ENCODE measurements at places on chromosomes 2 and 18. TPM values are rescaled to one million over a fixed set of nuclear protein-coding genes. Genes with fewer than 3 reads are reported as not detected.

DNA sequence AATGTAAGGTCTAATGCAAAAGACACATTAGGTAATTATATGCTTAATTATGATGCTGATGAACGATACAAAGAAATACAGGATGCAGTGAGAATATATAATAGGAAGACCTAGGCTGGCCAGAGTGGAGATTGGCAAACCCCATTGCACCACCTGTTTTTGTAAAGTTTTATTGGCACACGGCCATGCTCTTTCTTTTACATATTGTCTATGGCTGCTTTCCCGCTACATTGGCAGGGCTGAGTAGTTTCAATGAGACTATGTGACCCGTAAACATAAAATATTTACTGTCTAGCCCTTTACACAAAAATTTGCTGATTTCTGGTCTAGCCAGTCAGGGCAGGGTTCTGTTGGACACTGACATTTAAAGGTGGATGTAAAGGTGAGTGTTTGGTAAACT, 5.4 kb downstream of the SEC11C start:
- H3K27me3 ChIP-seq = no peaks in the 10 kb centered on the region
- no peak overlapping the region for H3K4me3 ChIP-seq
- no peaks in the 10 kb centered on the region for H3K36me3 ChIP-seq
- peaks cover 17% of the 10 kb centered on the region for H3K4me1 ChIP-seq

DNA sequence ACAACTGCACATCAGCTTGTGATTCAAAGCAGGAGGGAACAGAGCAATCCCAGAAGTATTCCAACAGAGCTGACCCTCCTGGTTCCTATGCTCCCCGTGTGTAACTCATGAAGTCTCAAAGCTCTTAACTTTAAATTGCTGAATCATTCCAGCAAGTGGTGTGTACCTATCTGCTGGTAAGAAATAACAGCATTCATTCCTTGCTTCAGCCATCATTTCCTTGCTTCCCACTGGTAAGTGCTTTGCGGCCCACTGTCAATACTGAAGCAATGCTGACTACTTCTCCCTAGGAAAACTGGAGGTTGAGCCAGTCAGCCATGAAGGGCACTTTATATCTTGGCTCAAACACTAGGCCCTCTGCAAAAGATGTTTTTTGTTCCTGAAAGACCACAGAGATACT, 222.4 kb downstream of the EXOC6B start:
- H3K4me1 ChIP-seq = peaks cover 25% of the 10 kb centered on the region
- H3K27ac ChIP-seq = peak overlapping the region; percentile 85
- DNase-seq = no peak

GRCh38 chr18:76051396-76052226, 443.4 kb downstream of the ZNF516 start:
- H3K4me1 ChIP-seq = no peaks in the 10 kb centered on the region
- DNase-seq = no peak
- no peaks in the 10 kb centered on the region for H3K36me3 ChIP-seq

- H3K36me3 ChIP-seq = no peaks in the 10 kb centered on the region
- H3K27me3 ChIP-seq = no peaks in the 10 kb centered on the region
- peaks cover 14% of the 10 kb centered on the region for H3K4me1 ChIP-seq
- no peak overlapping the region for H3K27ac ChIP-seq
- H3K4me3 ChIP-seq = no peak overlapping the region
Measured at GRCh38 chr2:45898819-45899218, 247.3 kb downstream of the PRKCE start.

GRCh38 chr2:25421820-25422411, 80.2 kb upstream of the DNMT3A start:
- H3K27ac ChIP-seq = no peak overlapping the region
- peaks cover 9% of the 10 kb centered on the region for H3K36me3 ChIP-seq
- no peaks in the 10 kb centered on the region for H3K27me3 ChIP-seq
- no peak for DNase-seq

- H3K27ac ChIP-seq = peak within 1 kb of the TSS; percentile 82
- H3K36me3 ChIP-seq = no peaks in the 10 kb centered on the region
- H3K4me1 ChIP-seq = peaks cover 4% of the 10 kb centered on the region
- peak; percentile 98 for DNase-seq
- H3K27me3 ChIP-seq = no peaks in the 10 kb centered on the region
Measured at GRCh38 chr18:24397694-24398368, at the start of gene OSBPL1A. TSS of gene OSBPL1A (minus strand) at chr18:24397824. CDS start at chr18:24377533, 20,291 bp downstream.

DNA sequence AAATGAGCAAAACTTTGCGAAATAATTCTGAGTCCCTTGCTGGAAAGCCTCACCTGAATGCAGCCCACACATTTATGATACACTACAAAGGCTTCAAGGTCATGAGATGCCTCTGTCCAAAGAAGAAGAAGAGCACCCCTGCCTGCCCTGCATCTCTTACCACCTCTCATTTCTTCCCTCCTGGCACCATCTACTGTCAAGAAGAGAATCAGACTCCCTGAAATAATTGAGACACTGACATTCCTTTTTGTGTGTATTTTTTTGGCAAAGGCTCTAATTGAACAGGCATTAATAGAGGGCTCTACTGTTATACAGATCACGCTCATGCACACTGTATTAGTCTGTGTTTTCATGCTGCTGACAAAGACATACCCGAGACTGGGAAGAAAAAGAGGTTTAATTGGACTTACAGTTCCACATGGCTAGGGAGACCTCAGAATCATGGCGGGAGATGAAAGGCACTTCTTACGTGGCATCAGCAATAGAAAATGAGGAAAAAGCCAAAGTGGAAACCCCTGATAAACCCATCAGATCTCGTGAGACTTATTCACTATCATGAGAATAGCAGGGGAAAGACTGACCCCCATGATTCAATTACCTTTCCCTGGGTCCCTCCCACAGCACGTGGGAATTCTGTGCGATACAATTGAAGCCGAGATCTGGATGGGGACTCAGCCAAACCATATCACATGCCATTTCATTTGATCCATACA, 176.3 kb downstream of the ALPK2 start:
- H3K36me3 ChIP-seq = no peaks in the 10 kb centered on the region
- H3K4me1 ChIP-seq = peaks cover 2% of the 10 kb centered on the region
- no peaks in the 10 kb centered on the region for H3K27me3 ChIP-seq
- H3K4me3 ChIP-seq = no peak overlapping the region

Gene FKBP1B
- 38.1 TPM for total RNA-seq

DNA sequence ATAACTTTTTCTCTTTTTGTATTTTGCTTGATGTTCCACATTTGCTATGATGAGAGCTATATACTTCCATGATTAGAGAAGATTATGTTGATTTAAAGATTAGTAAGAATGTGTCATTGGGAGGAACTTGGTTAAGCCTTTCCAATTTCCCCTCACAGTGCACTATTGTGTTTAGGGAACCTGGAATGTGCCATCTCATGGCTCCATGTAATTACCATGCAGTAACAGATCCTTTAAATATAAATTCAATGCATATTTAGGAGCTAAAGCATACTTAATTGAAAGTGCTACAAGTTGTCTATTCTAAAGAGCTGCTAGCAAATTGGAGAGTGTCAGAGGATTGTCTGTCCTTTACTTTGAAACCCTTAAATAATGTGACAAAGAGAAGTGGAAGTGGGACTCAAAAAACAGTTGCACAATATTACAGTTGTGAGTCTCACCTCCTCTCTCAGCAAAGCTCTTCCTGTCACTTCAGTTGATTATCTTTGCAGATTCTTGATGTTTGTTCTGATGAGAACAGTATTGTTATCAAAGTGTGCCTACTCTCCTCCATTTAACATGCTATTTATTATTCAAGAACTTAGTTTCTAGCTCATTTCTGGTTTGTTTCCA, 1162.7 kb upstream of the ZEB2 start:
- H3K36me3 ChIP-seq = no peaks in the 10 kb centered on the region
- no peak overlapping the region for H3K27ac ChIP-seq
- no peaks in the 10 kb centered on the region for H3K27me3 ChIP-seq
- H3K4me1 ChIP-seq = peaks cover 2% of the 10 kb centered on the region
- no peak for DNase-seq

- H3K4me3 ChIP-seq = no peak overlapping the region
- no peak for DNase-seq
- H3K36me3 ChIP-seq = peaks cover 6% of the 10 kb centered on the region
- no peak overlapping the region for H3K27ac ChIP-seq
Measured at GRCh38 chr2:182463760-182464159, 36.9 kb upstream of the PDE1A start.

Gene DNAJC5G
- not detected for total RNA-seq

Gene SERPINB3
- not detected for total RNA-seq

DNA sequence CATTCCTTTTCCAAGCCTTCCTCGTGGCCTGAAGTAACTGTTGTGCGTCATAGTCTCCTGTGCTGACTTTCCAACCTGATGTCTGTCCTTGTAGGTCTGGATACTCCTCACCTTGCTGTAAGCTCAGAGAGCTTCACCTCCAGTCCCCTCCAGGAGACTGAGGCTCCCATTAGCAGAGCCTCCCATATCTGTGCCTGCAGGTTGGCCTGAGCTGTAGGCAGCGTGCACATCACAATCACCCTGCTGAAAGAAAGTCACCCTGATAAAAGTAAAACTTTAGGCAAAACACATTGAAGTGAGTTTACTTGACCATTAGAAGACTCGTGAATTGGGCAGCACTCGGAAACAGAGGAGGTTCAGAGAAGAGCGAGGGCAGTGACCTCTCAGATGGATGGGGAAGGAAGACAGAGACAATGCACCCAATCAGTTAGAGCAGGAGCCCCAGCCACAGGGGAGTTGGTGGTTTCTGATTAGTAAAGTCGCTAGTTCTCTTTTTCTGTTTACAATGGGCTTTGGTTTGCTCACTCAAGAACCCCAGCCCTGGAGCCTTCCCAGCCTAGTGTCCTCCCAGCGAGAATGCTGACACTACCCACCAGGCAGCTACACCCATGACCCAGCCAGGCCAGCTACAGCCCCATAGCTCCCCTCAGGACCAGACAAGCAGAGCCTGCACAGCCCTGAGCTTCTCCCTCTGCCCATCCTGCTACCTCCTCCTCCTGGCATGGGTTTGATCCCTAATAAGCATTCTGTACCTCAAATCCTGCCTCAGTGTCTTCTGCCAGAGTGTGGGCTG, 12.1 kb upstream of the TPO start:
- H3K36me3 ChIP-seq = no peaks in the 10 kb centered on the region
- H3K4me1 ChIP-seq = no peaks in the 10 kb centered on the region
- H3K4me3 ChIP-seq = no peak overlapping the region
- H3K27me3 ChIP-seq = no peaks in the 10 kb centered on the region

DNA sequence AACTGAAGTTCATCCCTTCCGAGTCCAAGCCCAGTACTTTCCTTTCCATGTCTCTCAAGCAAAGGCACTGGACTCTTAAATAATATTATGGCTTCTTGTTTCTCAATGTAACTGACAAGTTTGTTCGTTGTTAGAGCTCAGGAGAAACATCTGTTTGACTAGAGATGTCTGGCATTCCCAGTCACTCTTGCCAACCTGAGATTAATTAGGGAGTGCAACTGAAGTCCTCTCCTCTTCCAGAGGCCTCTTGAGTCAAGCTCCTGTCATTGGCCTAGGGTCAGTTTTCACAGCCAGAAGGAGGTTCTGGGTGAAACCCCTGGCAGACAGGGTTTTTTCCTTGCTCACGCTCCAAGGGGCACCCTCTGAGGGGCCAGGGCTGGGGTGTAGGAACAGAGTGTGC, 196.1 kb downstream of the AGPS start:
- H3K4me1 ChIP-seq = peaks cover 20% of the 10 kb centered on the region
- H3K27me3 ChIP-seq = peaks cover 8% of the 10 kb centered on the region
- no peak overlapping the region for H3K27ac ChIP-seq
- H3K36me3 ChIP-seq = no peaks in the 10 kb centered on the region

Gene FEV
- total RNA-seq = not detected

- H3K27me3 ChIP-seq = peaks cover 6% of the 10 kb centered on the region
- no peak overlapping the region for H3K27ac ChIP-seq
- no peak for DNase-seq
- H3K4me3 ChIP-seq = no peak overlapping the region
- H3K4me1 ChIP-seq = no peaks in the 10 kb centered on the region
Measured at GRCh38 chr18:75134611-75134975, 74.3 kb downstream of the PTGR3 start.

- H3K4me3 ChIP-seq = no peak overlapping the region
- no peak overlapping the region for H3K27ac ChIP-seq
- peaks cover 5% of the 10 kb centered on the region for H3K36me3 ChIP-seq
- H3K4me1 ChIP-seq = peaks cover 5% of the 10 kb centered on the region
- H3K27me3 ChIP-seq = peaks cover 1% of the 10 kb centered on the region
Measured at GRCh38 chr18:75815767-75816166, 388.3 kb upstream of the SMIM21 start.

GRCh38 chr2:74278176-74278575, 65.0 kb downstream of the SLC4A5 start:
- peaks cover 16% of the 10 kb centered on the region for H3K36me3 ChIP-seq
- H3K4me3 ChIP-seq = no peak overlapping the region
- no peak for DNase-seq
- H3K4me1 ChIP-seq = peaks cover 8% of the 10 kb centered on the region

GRCh38 chr2:211454679-211455078, 898.3 kb downstream of the CPS1 start:
- no peaks in the 10 kb centered on the region for H3K27me3 ChIP-seq
- no peak overlapping the region for H3K27ac ChIP-seq
- DNase-seq = no peak
- H3K4me3 ChIP-seq = no peak overlapping the region
- no peaks in the 10 kb centered on the region for H3K36me3 ChIP-seq
- H3K4me1 ChIP-seq = peaks cover 8% of the 10 kb centered on the region

DNA sequence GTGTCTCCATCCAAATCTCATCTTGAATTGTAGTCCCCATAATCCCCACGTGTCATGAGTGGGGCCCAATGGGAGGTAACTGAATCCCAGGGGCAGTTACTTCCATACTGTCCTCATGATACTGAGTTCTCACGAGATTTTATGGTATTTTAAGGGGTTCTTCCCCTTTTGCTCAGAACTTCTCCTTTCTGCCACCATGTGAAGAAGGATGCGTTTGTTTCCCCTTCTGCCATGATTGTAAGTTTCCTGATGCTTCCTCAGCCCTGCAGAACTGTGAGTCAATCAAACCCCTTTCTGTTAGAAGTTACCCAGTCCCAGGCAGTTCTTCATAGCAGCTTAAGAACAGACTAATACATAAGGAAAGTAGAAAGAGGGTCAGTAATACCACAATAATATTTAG, 480.4 kb downstream of the KCNJ3 start:
- no peaks in the 10 kb centered on the region for H3K36me3 ChIP-seq
- no peaks in the 10 kb centered on the region for H3K4me1 ChIP-seq
- no peak overlapping the region for H3K4me3 ChIP-seq
- no peak overlapping the region for H3K27ac ChIP-seq

Gene FRZB
- 2.2 TPM for total RNA-seq

Gene KIF1A
- 439 TPM for total RNA-seq

Gene WDR7
- 41.8 TPM for total RNA-seq

Gene ABCA12
- total RNA-seq = 0.37 TPM

DNA sequence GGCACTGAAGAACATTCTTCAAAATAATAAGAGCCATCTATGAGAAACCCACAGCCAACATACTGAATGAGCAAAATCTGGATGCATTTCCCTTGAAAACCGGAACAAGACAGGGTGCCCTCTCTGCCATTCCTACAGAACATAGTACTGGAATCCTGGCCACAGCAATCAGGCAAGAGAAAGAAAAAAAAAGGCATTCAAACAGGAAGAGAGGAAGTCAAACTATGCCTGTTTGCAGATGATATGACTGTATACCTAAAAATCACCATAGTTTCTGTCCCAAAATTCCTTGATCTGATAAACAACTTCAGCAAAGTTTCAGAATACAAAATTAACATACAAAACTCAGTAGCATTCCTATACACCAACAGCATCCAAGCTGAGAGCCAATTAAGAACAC, 119.5 kb upstream of the PARD3B start:
- no peaks in the 10 kb centered on the region for H3K36me3 ChIP-seq
- H3K4me3 ChIP-seq = no peak overlapping the region
- no peaks in the 10 kb centered on the region for H3K4me1 ChIP-seq
- no peak for DNase-seq
- peak overlapping the region; percentile 14 for H3K27ac ChIP-seq
